ENCODE measurements at places on chromosomes 2 and 18.

DNA sequence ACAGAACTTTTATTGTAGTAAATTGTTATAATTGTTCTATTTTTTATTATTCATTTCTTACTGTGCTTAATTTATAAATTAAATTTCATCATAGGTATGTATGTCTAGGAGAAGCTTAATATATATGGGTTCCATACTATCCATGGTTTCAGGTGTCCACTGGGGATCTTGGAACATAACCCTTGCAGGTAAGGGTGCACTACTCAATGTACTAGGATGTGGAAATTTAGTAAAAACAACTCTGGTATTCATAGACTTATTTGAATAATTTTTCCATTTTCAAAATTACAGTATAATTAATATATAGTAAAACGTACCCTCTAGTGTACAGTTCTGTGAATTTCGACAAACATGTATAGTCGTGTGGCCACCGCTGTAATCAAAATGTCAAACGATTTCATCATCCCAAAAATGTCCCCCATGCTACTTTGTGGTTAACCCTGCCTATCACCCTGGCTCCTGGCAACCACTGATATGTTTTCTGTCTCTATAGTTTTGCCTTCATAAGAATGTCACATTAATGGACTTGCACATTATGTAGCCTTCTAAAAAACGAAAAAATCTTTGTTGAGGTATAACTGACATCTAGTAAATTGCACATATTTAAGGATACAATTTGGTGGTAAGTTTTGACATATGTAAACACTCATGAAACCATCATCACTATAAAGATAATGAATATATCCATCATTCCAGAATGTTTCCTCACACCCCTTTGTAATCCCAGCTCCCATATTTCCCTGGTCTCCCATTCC lies 45.7 kb downstream of the ARL5A start:
- DNase-seq: no peak

DNA sequence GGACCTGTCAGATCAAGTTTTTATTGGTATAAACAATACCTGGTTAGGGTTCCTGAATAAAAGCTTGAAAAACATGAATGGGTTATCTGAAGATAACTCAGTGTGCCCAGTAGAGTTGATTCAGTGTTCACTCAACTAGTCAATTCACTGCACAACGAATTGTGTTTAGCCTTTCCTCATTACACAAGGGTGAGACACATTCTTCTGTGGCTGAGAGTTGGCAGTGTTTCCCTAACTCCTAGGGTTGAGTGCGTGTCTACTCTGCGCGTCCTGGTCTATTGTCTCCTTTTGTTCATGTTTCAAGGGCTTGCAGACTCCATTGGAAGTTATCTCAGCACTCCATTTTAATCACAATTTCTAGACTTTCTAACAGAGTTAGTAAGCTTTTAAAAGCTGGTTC lies 32.8 kb upstream of the TMEM178A start:
- DNase-seq: no peak

DNA sequence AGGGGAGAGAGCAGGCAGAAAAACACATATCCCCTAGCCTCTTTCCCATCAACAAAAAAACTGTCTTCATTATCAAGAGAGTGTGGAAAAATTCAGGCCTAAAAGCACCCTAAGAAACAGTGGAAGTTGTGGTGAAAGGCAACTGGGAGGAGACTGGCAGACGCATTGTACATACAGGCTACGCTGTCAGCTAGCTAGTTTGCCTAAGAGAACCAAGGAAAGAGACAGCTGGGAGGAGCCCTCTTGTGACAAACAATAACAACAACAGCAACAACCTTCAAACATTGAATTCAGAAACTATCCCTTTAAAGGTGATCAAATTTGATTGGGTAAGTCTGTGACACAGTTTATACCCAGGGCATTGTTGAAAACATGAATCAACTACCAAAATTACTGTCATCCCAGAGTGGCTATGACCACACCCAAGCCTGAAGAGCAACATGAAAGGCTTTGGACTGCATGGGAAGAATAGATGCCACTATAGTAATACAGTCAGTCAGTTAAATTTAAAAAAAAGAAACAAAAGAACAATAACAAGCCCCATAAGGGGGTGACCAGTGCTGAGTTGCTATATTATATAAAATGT lies 88.9 kb upstream of the CRIM1 start:
- no peak for DNase-seq

GRCh38 chr18:13525381-13526029 lies 200.9 kb downstream of the FAM210A start:
- DNase-seq: no peak

DNA sequence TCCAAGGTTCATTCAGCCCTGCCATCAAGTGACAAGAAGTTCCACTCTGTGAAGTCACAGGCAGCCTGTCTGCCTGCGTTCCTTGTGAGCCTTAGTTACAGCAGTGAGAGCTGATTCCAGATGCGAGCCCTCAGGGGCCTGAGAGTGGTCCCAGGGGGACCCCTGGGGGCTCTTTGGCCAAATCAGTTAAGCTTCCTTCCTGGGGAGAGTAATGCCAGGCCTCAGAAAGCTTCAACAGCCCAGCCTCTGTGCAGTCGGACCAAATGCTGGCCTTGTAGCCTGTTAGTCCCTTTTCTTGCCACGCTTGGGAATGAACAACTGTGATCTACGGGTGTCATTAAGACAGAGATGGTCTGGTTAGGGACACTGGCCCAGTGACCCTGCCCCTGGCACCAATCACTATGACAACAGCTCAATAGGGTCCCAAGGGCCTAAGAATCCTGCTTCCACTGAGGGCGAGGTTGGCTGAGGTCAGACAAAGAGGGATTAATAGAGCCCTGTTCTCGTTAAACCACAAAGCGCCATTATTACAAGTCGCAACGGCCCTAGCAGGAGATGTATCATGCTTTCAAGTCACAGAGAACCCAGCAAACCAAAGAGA lies 50.9 kb downstream of the HS1BP3 start:
- DNase-seq: peak; percentile 83

GRCh38 chr2:3483227-3483985 lies 35.9 kb downstream of the ADI1 start:
- DNase-seq: no peak

DNA sequence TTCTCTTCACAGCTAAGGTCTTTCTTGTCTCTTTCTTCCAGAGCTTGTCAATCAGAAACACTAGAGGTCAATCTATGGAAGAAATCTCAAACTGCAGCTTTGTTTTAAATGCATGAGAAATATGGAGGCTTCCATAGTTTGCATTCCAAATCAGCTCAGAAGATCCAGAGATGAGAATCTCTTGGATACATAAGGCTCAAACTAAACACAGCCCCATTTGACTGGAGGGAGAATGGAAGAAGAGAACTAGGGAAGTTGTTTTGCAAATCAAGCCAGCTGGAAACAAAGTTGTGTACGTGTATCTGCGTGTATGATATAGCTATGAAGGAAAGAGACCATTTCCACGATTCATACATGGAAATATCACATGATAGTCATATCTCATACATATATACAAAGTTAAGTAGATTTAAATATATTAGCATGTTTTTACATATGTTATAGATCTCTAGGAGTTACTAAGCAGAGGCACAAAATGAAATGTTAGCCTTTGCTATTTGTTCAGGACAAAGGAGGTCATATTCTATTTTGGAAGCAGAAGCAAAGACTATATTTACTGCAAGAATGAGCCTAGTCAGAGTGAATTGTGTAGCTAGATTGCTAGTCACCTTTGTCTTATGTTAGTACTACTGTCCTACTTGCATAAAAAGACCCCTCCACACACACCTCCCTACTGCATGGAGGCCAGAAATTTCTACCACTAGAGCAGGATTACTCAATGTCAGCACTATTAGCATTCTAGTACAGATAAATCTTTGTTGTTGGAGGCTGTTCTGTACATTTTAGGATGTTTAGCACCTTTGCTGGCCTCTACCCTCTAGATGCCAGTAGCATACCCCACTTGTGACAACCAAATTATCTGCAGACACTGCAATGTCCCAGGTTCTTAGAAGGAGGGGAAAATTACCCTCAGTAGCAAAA lies 303.5 kb upstream of the CHAC2 start:
- DNase-seq: no peak

DNA sequence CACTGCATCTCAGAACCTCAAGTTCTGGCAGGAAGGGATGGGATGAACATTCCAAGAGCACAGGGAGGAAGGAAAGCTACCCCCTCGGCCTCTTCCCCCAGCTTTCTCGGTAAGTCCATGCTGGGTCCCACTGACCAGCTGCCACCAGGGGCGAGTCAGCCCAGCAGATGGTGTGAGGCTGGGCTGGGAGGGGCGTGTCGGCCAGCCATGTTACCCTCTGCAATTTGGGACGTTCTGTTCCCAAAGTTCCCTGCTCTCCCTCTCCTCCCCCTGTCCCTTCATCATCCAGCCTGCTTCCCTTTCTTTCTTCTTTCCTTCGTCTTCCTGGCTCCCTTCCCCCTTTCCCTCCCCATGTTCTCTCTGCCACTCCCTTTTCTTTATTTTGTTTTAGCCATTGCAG lies 74.3 kb upstream of the TNP1 start:
- DNase-seq: no peak

GRCh38 chr2:170298861-170299429 lies 121.0 kb downstream of the MYO3B start:
- DNase-seq: no peak

DNA sequence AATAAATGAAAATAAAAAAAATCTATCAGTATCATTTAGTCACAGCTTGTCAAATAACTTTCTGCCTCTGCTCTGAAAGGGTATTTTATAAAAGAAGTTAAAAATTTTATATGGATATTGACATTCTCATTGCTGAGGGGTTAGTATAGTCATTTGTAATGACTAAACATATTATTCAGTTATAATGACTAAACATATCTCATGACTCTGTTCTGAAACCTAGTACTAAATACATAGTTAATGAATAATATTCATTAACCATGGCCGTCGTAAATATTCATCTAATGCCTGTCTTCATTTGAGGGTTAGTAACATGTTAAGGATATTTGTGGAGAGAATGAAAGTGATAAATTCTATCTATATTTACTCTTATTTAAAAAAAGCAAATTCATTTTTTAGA lies 69.1 kb upstream of the MAP4K3 start:
- DNase-seq: no peak

GRCh38 chr2:9211496-9211895 lies 4.9 kb downstream of the ASAP2 start:
- DNase-seq: no peak

DNA sequence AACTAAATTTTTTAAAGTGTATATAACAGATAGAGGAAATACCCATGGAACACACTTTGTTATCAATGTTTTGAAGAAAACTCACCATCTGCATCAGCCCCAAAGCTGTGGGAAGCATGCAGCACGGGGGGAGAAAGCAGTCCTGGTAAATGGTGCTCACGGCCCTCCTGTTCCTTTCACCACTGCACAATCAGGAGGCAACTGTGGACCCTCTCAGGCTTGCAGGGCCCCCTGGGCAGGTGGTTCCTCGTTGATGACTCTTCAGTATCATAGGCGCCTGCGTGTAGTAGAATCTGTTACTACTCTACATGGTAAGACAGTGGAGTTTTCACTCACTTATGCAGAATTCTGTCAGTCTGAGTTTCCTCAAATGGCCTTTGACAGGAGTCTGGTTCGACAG lies 4.9 kb upstream of the CNDP1 start:
- no peak for DNase-seq

GRCh38 chr2:240524963-240525718 lies 32.6 kb downstream of the ANKMY1 start:
- DNase-seq: no peak

DNA sequence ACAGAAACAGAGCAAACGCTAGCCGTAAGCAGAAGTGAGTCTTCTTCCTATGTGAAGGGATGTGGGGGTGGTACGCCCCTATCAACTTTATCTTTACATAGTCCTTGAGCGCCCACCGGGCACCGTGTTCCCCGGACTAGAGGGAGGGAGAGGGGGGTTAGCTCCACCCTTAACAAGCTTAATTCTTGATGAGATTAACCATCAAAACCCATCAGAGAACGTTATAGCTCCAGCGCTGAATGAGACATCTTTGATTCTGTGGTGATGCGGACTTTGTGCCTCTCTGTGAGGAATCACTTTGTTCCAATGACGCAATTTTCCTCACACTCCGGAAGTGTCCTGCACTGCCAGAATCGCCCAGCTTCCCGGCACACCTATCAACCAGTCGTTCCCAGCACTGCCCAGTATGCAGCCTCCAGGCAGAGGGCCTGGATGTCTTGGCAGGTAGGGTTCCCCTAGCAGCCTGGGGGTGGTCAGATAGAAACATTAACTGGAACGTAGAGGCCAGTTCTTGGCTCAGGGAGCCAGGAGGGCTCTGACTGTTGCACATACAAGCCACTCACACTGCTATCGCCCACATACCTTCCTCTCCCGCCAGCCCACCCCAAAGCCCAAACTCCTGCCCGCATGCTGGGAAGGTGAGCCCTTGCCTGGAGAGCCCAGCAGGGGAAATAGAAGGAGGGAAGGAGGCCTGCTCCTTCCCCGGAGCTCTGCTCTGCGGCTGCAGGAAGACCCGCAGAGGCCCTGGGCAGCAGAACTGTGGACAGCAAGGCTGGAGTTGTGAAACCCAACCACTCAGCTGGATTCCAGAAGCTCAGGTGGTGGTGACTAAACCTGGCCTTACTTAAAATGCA lies 1.9 kb upstream of the ODC1 start:
- DNase-seq: no peak

- DNase-seq: no peak
Measured at GRCh38 chr2:101379091-101379490, 8.2 kb downstream of the CREG2 start.

- no peak for DNase-seq
Measured at GRCh38 chr18:31040686-31041270, 1.8 kb downstream of the DSC3 start.

DNA sequence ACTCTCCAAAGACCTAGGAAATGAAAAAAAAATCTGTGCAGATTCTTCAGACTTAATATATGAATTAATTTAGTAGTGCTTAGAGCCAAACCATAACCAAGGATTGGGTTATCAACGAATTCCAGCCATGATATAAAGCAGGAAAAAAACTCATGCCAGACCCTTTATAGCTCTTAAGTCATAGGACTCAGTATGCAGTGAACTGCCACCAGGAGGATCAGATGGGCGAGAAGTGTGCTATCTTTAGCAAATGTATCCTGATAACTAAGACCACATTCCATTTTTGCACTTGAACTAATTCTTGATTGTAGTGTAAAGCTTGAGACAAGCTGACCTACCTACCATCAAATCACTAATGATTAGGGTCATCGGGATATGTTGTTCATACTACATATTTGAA lies 178.1 kb downstream of the IKZF2 start:
- DNase-seq: no peak

DNA sequence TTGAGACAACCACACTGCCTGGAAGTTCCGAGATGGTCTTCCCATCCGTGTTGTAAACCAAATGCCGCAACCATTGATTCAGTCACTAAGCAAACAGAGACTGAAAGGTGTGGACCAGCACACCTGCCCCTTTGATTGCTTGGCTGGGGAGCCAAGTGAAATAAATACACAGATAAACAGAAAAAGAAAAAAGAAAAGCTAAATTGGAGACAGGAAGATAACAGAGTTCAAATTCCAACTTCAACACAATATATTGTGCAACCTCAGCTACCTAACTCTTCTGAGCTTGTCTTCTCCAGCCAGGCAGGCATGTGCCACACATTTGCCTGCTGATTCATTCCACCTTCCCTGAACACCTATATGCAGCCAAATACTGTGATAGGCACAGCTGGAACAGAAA lies 110.9 kb downstream of the PID1 start:
- no peak for DNase-seq
